ENCODE measurements at places on chromosomes 2 and 18.

GRCh38 chr2:145394181-145394580, 874.3 kb upstream of the ZEB2 start:
- DNase-seq, result no peak

- peak; percentile 46 for DNase-seq
Measured at GRCh38 chr2:97996679-97997078, 931 bp upstream of the TMEM131 start.

GRCh38 chr2:121102941-121103340, 182.1 kb downstream of the TFCP2L1 start:
- DNase-seq, result no peak

- no peak for DNase-seq
Measured at GRCh38 chr2:17538022-17538843, 2.3 kb upstream of the VSNL1 start.

Measured in Right ventricle myocardium superior (tissue), 1 donor.